GM23338 (cell line): ENCODE measurements at places on chromosomes 3 and 15. TPM values are rescaled to one million over a fixed set of nuclear protein-coding genes. Genes with fewer than 3 reads are reported as not detected.
A peak's percentile ranks its signal among the peaks of the same experiment; 100 is the strongest.

PRR23A gene
- not detected in 2 replicates for total RNA-seq

- no peaks in the 10 kb centered on the region for H3K27me3 ChIP-seq
- no peak for DNase-seq
- no peak overlapping the region for H3K4me3 ChIP-seq
- H3K4me1 ChIP-seq: peaks cover 27% of the 10 kb centered on the region
- no peak overlapping the region for H3K27ac ChIP-seq
Measured at GRCh38 chr3:137610723-137611122, 153.4 kb upstream of the SOX14 start.

DNA sequence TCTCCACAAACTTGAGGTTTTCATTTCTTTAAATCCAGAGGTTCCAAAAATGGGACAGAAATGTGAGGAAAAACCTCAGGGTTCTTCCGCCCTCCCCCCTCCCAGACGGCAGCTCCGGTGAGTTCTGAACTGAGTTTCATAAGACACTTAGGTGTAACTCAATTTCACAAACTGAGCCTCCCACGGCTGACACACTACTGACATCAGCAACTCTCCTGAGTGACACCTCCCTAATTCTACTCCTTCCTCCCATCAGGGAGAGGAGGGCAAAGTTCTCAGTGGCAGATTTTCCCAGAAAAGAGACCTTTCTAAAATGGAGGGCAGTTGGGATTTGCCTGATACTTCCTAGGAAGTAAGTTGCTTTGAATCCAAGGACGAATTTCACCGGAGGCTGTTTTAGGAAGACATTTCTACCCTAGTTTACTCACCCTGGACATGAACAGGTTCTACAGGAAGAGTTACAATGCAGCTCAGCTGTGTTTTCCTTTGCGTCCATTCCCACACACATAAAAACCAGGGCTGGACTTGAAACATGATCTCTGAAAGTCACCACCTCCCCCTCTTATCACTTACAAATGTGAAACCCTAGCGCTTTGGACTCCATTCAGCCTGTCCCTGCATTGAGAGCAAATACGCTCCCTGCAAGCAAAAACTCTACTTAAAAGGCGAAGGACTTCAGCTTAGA lies 78.1 kb upstream of the LMOD3 start:
- peak; percentile 62 for DNase-seq
- no peaks in the 10 kb centered on the region for H3K36me3 ChIP-seq
- no peaks in the 10 kb centered on the region for H3K27me3 ChIP-seq
- H3K4me1 ChIP-seq: peaks cover 28% of the 10 kb centered on the region

DNA sequence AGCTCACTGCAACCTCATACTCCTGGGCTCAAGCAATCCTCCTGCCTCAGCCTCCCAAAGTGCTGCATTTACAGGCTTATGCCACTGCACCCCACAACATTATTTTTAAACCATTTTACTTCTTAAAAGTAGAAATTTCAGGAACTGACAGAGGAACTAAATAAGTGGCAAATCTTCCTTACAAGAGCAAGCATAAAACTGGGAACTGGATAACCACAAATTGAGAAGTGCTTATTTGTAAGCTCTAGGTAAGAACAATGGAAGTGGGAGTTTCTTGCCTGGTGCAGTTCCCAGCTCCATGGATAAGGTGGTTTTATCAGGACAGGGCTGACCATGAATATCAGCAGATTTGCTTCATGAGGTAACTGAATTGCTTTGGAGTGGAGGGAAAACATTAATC lies 655.2 kb downstream of the DIPK2A start:
- H3K36me3 ChIP-seq: no peaks in the 10 kb centered on the region
- 0 out of 2 replicates have a peak, but pooled peaks cover 2% of the 10 kb centered on the region for H3K4me1 ChIP-seq
- DNase-seq: no peak
- no peaks in the 10 kb centered on the region for H3K27me3 ChIP-seq

DNA sequence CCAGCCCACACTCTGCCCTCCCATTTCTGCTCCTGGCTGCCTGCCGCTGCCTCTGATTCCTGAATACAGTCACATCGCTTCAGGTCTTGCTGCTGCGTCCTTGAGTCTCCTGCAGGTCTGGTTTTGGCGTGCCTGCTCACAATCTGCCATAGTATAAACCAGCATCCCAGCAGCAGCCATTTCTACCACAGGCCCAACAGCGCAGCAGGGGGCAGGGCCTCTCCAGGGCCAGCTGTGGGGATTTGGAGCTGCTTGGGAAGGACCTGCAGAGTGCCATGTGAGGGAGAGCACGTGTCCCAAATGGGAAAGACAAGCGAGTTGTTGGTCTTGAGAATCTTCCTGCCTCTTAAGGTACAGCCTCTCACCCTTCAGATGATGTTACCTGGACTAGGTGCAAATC lies 398.3 kb upstream of the PPP2R3A start:
- no peaks in the 10 kb centered on the region for H3K27me3 ChIP-seq
- DNase-seq: no peak
- no peak overlapping the region for H3K27ac ChIP-seq
- H3K4me3 ChIP-seq: no peak overlapping the region

DNA sequence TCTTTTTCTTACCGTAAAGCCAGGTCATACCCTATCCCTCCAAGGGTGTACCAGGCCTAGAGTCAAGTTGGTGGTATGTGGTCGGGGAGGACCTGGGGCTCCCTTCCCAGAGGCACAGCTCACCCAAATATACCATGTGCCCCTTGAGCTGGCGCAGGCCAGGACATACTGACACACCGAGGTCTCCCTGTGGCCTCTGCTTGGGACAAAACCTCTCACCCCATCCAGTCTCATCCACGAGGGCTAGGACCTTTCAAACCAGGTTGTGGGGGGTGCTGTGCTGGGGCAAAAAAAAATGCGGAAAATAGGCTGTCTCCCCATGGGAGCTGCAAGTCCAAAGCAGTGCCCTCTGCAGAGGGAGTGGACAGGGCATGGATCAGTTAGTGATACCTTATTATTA lies 22.8 kb downstream of the PTH1R start:
- no peaks in the 10 kb centered on the region for H3K4me1 ChIP-seq
- no peaks in the 10 kb centered on the region for H3K36me3 ChIP-seq

- no peaks in the 10 kb centered on the region for H3K36me3 ChIP-seq
- H3K4me1 ChIP-seq: peaks cover 27% of the 10 kb centered on the region
- peak within 1 kb of the TSS; percentile 65 for H3K4me3 ChIP-seq
- DNase-seq: peak; percentile 83
- H3K27me3 ChIP-seq: peaks cover 59% of the 10 kb centered on the region
Measured at GRCh38 chr3:170418422-170419398, at the start of gene CLDN11. CLDN11 (plus strand) TSS chr3:170418868; CDS start chr3:170419067, 199 bp downstream.

TM4SF4 gene
- not detected in 2 replicates for total RNA-seq

- H3K27ac ChIP-seq: no peak overlapping the region; the same call in 1 of the 2 replicates
- H3K27me3 ChIP-seq: no peaks in the 10 kb centered on the region
- H3K4me3 ChIP-seq: no peak overlapping the region
- peaks cover 13% of the 10 kb centered on the region for H3K4me1 ChIP-seq
- no peak for DNase-seq
Measured at GRCh38 chr3:141840737-141841544, 35.5 kb upstream of the ATP1B3 start.

- no peaks in the 10 kb centered on the region for H3K36me3 ChIP-seq
- H3K4me3 ChIP-seq: no peak overlapping the region
- no peak for DNase-seq
- no peaks in the 10 kb centered on the region for H3K27me3 ChIP-seq
- H3K27ac ChIP-seq: no peak overlapping the region
Measured at GRCh38 chr15:100633763-100634075, 31.3 kb downstream of the ASB7 start.

SEMA3B gene
- 2.4 and 8.0 TPM in 2 replicates for total RNA-seq

DNA sequence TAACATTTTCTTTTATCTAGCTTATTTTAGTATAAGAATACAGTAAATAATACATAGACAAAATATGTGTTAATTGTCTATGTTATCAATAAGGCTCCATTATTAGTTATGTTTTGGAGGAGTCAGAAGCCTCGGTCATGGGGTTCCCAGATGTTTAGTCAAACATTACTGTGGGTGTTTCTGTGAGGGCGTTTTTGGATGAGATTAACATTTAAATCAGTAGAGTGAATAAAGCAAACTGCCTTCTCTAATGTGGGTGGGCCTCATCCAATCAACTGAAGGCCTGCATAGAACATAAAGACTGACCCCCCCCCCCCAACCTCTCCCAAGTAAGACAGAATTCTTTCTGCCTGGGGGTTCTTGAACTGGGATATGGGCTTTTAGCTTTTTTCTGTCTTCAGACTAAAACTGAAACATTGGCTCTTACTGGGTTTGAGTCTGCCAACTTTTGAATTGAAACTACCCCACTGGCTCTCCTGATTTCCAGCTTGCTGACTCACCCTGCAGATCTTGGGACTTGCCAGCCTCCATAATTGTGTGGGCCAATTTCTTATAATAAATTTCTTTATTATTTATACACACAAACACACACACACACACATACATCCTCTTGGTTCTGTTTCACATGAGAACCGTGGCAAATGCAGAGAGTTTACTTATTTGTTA lies 192.0 kb downstream of the TPRG1 start:
- no peaks in the 10 kb centered on the region for H3K27me3 ChIP-seq
- H3K4me1 ChIP-seq: peaks cover 6% of the 10 kb centered on the region
- no peak overlapping the region for H3K27ac ChIP-seq
- DNase-seq: no peak
- no peaks in the 10 kb centered on the region for H3K36me3 ChIP-seq
- H3K4me3 ChIP-seq: no peak overlapping the region

- H3K36me3 ChIP-seq: no peaks in the 10 kb centered on the region
- peak; percentile 45 for DNase-seq
- peaks cover 10% of the 10 kb centered on the region for H3K4me1 ChIP-seq
- no peak overlapping the region for H3K4me3 ChIP-seq
- no peak overlapping the region for H3K27ac ChIP-seq
Measured at GRCh38 chr15:69988541-69989225, 109.0 kb downstream of the TLE3 start.

CFAP100 gene
- 0.07 TPM in 1 of 2 replicates, not detected in the other for total RNA-seq

DNA sequence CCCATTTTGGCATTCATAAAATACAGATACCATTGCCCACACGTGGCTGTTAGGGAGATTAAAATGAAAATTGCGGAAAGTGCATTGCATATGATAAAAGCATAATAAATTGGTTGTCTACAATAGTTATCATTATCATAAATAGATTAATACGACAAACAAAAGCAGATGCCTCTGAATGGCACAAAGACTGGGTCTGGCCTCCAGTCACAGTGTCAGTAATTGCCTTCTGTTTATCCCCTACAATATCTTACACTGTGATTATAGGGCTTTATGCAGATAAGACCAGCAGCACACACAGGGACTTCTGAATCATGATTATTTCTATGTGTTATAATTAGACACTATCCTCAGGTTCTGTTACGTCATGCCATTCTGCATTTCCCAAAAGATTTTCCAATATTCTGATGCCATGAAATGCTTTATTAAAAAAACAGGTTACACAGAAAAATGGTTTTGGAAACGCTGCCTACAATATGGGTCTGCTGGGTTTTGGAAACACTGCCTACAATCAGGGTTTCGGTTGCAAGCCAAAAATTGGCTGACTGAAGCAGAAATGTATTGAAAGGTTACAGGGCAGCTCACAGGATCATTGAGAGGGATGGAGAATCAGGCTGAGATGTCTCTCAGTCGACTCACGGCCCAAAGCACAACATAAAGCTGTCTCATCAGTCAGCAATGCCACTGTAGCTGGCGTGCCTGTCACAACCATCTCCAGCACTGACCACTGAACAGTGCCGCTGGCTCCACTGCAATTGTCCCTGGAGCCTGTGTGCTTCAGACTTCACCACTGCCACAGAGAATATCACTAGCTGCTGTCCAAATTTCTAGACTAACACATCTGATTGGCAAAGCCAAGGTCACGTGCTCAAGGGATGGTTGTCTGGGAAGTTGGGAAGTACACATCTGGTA lies 248.1 kb downstream of the ERC2 start:
- no peak overlapping the region for H3K4me3 ChIP-seq
- no peak overlapping the region for H3K27ac ChIP-seq
- no peaks in the 10 kb centered on the region for H3K36me3 ChIP-seq
- H3K4me1 ChIP-seq: no peaks in the 10 kb centered on the region
- no peaks in the 10 kb centered on the region for H3K27me3 ChIP-seq

DNA sequence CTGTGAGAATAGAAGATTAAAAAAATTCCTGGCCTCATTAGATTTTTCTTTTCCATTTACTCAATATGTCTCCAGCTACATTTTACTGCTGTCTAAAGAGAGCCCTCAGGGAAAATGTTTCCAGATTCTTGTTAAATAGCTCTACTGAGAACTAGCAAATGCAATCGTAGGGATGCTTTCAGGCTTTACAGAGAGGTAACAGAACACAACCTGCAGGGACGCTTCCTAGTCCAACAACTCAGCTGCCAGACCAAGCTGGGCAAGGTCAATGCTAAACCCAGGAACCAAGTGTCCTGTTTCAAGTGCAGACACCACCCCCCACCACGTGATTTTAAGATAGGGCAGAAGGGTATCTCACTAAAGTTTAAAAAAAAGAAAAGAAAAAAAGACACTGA lies 25.2 kb downstream of the ARHGEF3 start:
- H3K36me3 ChIP-seq: no peaks in the 10 kb centered on the region
- no peaks in the 10 kb centered on the region for H3K27me3 ChIP-seq
- no peak for DNase-seq
- no peaks in the 10 kb centered on the region for H3K4me1 ChIP-seq

ZNF80 gene
- total RNA-seq: not detected in 2 replicates

DNA sequence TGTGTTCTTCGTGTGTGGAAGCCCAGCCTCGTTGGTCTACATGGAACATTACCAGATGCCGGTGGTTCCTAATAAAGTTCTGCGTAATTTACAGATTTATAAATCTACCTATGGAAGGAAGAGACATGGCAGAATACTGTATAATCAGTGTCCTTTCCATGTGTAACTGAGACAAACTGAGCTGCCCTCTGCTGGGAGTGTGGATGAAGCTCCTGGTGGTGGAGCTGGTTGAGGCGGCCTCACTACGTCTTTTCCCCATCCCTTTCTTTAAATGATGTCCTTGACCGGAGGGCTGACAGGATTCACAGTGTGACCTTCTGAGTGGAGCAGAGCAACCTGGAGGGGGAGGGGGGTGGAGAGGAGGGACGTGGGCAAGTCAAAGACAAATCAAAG lies 267.0 kb upstream of the CHRM5 start:
- DNase-seq: no peak
- no peak overlapping the region for H3K4me3 ChIP-seq
- no peaks in the 10 kb centered on the region for H3K27me3 ChIP-seq
- no peaks in the 10 kb centered on the region for H3K4me1 ChIP-seq
- H3K36me3 ChIP-seq: no peaks in the 10 kb centered on the region

DNA sequence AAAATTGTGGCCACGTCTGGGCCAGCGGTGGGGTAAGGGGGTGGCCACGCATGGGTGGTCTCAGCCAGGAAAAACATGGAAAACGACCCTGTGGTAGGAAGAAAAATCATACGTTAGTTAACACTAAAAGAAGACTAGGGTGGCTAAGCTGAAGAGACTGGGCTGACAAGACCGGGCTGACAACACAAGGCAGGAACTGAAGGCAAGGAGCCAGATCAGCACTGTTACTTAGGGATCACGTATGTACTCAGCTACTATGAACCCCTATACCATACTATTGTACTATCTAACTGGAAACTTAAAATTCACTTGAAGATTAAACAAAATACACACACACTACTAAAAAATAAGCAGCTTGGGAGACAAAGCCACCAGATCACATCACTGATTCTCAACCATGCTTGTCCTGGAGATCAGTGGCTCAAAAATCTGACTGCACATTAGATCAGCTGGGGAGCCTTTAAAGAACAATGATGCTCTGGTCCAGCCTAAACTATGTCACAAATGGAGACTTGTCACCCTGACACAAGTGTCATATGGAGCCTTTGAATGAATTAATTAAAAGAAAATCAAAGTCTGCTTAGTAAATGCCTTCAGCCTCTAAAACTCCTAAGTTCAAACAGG lies 442.2 kb downstream of the SHQ1 start:
- no peak overlapping the region for H3K27ac ChIP-seq
- no peaks in the 10 kb centered on the region for H3K36me3 ChIP-seq
- H3K27me3 ChIP-seq: no peaks in the 10 kb centered on the region
- no peak overlapping the region for H3K4me3 ChIP-seq

CRYGS gene
- total RNA-seq: 0.74 and 2.9 TPM in 2 replicates

GRCh38 chr3:187856555-187856954 lies 111.3 kb upstream of the BCL6 start:
- H3K36me3 ChIP-seq: peaks cover 4% of the 10 kb centered on the region; the same call in 1 of the 2 replicates
- H3K27me3 ChIP-seq: no peaks in the 10 kb centered on the region
- no peaks in the 10 kb centered on the region for H3K4me1 ChIP-seq
